ENCODE measurements at places on chromosomes 7 and 10. TPM values are rescaled to one million over a fixed set of nuclear protein-coding genes. Genes with fewer than 3 reads are reported as not detected.

CCDC172 gene
- not detected for total RNA-seq

OR13A1 gene
- not detected for total RNA-seq

ICA1 gene
- total RNA-seq = 2.4 TPM

PTPN20 gene
- total RNA-seq = 6.2 TPM

TFEC gene
- total RNA-seq = not detected

ZNF786 gene
- 5.3 TPM for total RNA-seq

Measured in hair follicular keratinocyte (primary cell).